ENCODE measurements at places on chromosomes 3 and 15. TPM values are rescaled to one million over a fixed set of nuclear protein-coding genes. Genes with fewer than 3 reads are reported as not detected.
A peak's percentile ranks its signal among the peaks of the same experiment; 100 is the strongest.

DNA sequence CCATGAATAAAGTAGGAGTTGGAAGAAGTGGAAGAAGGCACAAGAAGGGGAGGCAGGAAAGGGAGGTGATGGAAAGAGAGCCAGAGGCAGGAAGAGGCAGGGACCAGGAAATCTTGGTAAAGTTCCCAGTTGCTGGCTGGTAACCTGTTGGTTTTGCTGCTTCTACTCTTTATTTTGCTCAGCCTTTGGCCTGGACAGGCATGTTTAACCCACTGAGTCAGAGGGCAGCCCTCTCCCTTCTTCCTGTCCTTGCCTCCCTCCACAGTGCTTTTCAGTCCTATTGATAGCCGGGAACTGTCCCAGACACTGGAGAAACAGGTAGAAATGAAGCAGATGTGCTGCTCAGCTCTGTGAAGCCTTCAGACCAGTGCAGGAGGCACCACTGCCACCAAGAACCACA, 43.4 kb upstream of the APEH start:
- H3K4me1 ChIP-seq = no peaks in the 10 kb centered on the region
- no peak overlapping the region for H3K4me3 ChIP-seq
- H3K27ac ChIP-seq = no peak overlapping the region
- no peaks in the 10 kb centered on the region for H3K36me3 ChIP-seq
- H3K27me3 ChIP-seq = no peaks in the 10 kb centered on the region

DNA sequence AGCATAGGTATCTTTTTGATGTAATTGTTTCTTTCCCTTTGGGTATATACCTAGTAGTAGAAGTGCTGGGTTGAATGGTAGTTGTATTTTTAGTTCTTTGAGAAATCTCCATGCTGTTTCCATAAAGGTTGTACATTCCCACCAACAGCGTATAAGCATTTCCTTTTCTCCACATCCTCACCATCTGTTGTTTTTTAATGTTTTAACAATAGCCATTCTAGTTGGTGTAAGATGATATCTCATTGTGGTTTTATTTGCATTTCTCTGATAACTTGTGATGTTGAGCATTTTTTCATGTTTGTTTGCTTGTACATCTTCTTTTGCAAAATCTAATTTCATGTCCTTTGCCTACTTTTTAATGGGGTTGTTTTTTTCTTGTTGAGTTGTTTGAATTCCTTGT, 80.0 kb upstream of the TMC3 start:
- DNase-seq = no peak
- no peak overlapping the region for H3K27ac ChIP-seq
- H3K36me3 ChIP-seq = no peaks in the 10 kb centered on the region
- no peaks in the 10 kb centered on the region for H3K4me1 ChIP-seq
- H3K4me3 ChIP-seq = no peak overlapping the region

DNA sequence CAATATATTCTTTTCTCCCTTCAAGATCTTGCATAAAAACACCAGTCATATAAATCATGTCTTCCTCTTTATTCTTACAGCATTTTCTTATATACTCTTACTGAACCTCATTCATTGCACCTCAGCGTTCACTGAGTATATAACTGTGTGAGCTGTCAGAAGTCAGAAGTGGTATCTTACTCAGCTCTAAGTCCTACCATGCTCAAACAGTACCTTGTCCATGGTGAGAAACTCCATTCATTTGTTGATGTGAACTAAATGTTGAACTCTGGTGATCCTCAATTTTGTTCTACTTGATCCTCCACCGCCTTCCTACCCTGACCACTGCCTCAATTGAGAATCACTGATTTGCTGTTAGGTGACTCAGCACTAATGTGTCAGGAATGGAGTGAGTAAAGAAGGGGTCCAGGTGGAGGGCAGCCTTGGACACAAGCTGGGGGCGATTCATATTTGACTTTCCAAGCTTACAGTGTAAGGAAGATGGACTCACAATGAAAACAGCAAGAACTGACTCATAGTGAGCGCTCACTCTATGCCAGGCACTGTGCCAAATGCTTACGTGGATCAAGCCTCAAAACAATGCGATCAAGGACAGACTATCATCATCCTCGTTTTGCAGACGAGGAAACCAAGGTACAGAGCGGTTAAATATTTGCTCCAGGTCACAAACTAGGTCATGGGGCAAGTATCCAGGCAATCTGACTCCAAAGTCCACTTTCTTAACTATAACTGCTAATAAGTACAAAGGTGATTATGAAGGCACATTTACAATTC, 13.5 kb upstream of the ZFYVE19 start:
- no peaks in the 10 kb centered on the region for H3K27me3 ChIP-seq
- peak; percentile 51 for DNase-seq
- no peaks in the 10 kb centered on the region for H3K4me1 ChIP-seq
- no peak overlapping the region for H3K4me3 ChIP-seq

- DNase-seq = no peak
- no peaks in the 10 kb centered on the region for H3K27me3 ChIP-seq
- no peak overlapping the region for H3K27ac ChIP-seq
- H3K36me3 ChIP-seq = no peaks in the 10 kb centered on the region
Observed at GRCh38 chr15:78085928-78086327, 6.4 kb upstream of the SH2D7 start.

- H3K36me3 ChIP-seq = no peaks in the 10 kb centered on the region
- H3K4me3 ChIP-seq = no peak overlapping the region
- no peaks in the 10 kb centered on the region for H3K4me1 ChIP-seq
- no peaks in the 10 kb centered on the region for H3K27me3 ChIP-seq
Observed at GRCh38 chr3:179415377-179415776, 35.9 kb downstream of the GNB4 start.

DNA sequence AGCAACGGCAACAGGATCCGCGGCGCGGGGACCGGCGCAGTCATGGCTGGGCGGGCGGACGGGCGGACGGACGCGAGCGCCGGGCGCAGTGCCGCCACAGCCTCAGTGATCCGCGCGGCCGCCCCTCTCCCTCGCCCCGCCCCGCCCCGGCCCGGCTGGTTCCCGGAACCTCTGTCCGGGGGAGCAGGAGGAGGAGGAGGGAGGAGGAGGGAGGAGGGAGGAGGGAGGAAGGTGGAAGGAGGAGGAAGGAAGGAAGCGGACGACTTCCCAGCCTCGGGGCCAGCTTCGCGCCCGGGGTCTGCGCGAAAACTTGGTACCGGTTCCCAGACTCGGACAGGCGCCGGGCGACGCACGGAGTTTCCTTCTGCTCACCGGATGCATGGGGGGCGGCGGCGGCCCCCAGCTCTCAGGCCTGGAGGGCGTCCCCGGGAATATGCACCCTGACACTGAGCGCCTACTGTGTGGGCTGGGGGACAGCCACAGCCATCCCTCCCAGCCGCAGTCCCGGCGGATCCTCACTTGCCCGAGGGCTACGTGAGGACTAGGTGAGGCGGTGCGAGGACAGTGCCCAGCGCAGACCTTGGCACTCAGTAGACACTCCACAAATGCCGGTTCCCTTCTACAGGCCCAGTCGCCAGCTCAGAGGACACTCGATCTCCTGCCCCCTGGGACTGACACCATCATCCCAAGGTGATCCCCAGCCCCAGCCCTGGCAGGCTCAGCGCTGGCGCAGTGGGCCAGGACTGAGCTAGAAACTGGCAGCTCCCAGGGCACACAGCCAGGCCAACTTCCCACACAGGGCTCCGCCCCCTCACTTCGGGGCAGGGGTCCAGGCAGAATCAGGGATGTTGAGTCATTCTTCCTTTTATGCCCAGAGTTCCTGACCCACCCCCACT, at the start of gene SHISA5:
Gene SHISA5 (minus strand): TSS at position 124 of the 896 bp plus-strand sequence. CDS start 80 bp downstream, at position 44.
- H3K36me3 ChIP-seq = no peaks in the 10 kb centered on the region
- no peaks in the 10 kb centered on the region for H3K27me3 ChIP-seq
- DNase-seq = peak; percentile 67
- peaks cover 18% of the 10 kb centered on the region for H3K4me1 ChIP-seq
- H3K4me3 ChIP-seq = peak within 1 kb of the TSS; percentile 77

- peak overlapping the region; percentile 76 for H3K27ac ChIP-seq
- no peaks in the 10 kb centered on the region for H3K36me3 ChIP-seq
- no peaks in the 10 kb centered on the region for H3K27me3 ChIP-seq
- H3K4me1 ChIP-seq = peaks cover 14% of the 10 kb centered on the region
- DNase-seq = no peak
- H3K4me3 ChIP-seq = no peak overlapping the region
Observed at GRCh38 chr15:90617171-90617570, 87.4 kb downstream of the CRTC3 start.

DNA sequence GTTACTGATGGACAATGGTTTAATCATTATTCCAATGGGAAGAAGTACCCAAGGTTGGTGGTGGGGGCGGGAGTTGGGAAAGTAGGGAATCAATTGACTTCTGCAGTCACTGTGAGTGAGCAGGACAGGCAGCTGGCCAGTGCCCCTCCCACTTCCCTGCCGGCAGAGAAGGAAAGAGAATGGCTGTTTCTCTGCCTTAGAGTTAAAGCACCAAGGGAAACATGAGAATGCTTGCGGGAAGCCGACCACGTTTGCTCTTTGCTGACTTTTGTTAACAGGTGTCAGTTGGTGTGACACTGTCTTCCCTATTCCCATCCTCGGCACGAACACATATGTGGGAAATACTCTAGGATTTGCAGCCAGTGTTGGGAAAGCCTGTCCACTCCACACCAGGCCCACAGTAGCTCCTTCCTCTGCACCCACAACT, 33.5 kb upstream of the MFSD1 start:
- DNase-seq = peak; percentile 63
- H3K4me1 ChIP-seq = peaks cover 14% of the 10 kb centered on the region
- H3K27me3 ChIP-seq = no peaks in the 10 kb centered on the region
- no peaks in the 10 kb centered on the region for H3K36me3 ChIP-seq
- no peak overlapping the region for H3K27ac ChIP-seq

- no peak for DNase-seq
- H3K27ac ChIP-seq = no peak overlapping the region
- H3K36me3 ChIP-seq = no peaks in the 10 kb centered on the region
Observed at GRCh38 chr3:105745046-105745445, 123.8 kb downstream of the CBLB start.

DNA sequence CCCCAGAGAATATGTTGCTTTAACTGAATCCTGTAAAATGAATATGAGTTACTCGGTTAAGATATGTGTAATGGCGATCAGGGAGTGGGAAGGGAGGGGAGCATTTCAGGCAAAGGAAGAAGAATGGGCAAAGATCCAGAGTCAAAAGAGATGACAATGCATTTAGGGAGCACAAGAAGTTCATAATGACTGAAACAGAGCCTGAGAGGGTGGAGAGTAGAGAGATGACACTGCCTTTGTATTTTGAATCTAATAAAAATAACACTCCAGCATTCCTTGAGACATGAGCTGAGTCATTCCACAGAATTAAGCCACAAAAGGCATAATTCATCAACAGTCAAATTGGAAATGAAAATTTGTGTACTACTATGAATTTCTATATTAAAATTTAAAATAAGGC, 105.3 kb upstream of the PEX5L start:
- no peak overlapping the region for H3K4me3 ChIP-seq
- no peak for DNase-seq
- H3K27ac ChIP-seq = no peak overlapping the region
- H3K27me3 ChIP-seq = no peaks in the 10 kb centered on the region
- H3K36me3 ChIP-seq = no peaks in the 10 kb centered on the region

DNA sequence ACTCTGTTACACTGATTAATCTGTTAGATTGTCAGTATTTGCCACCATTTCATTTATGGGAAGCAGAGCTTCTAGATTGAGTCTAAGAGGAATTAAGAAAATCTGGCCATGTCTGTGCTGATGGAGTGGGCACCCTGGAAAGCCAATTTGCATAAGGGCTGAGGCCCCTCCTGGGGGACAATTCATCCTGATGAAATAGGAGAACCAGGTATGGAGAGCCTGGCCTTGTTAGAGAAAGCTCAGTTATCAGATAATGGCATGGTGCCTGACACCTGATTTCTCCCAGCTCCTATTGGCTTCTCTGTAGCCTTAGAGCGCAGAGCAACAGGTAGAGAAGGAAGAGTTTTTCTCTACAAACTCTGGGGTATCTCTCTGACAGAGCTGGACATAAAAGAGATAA, 114.2 kb downstream of the EBLN2 start:
- no peak overlapping the region for H3K27ac ChIP-seq
- H3K4me1 ChIP-seq = no peaks in the 10 kb centered on the region
- no peaks in the 10 kb centered on the region for H3K27me3 ChIP-seq
- no peaks in the 10 kb centered on the region for H3K36me3 ChIP-seq
- no peak overlapping the region for H3K4me3 ChIP-seq

DNA sequence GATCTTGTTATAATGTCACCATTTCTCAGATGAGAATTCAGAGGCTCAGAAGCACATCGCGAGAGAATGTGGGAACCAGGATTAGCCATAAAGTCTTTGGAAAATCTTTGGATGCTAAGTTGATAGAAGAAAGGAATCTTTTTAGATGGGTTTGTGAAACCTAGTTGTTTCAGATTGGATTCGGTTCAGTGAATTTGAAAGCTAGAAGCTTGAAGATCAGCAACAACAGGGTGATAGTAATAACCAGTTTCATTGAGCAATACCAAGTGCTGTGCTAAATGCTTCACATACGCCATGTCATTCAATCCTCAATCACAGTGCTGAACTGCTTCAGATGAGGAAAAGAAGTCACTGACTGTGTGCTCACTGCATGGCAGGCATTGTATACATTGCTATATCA, 47.4 kb upstream of the MITF start:
- H3K27ac ChIP-seq = no peak overlapping the region
- no peak for DNase-seq
- H3K27me3 ChIP-seq = no peaks in the 10 kb centered on the region
- peaks cover under 1% of the 10 kb centered on the region for H3K4me1 ChIP-seq

DNA sequence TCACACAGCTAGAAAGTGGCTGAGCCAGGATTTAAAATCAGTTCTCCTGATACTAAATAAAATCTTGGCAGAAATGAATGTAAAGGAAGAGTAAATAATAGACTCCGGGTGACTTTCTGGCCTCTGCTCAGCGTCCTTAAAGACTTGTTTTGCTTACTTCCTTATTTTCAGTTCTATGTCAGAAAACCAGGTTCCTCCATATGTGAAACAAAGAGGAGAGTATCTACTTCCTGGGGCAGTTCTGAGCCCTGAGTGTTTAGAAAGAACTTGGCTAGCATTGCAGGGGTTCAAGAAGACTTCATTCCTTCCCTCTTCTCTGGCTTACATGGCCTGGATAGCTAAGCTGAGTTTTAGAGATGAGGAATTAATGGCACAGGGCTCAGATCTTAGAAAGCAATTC, 222.8 kb upstream of the TLE3 start:
- DNase-seq = no peak
- H3K27ac ChIP-seq = no peak overlapping the region
- no peaks in the 10 kb centered on the region for H3K36me3 ChIP-seq
- no peaks in the 10 kb centered on the region for H3K27me3 ChIP-seq

DNA sequence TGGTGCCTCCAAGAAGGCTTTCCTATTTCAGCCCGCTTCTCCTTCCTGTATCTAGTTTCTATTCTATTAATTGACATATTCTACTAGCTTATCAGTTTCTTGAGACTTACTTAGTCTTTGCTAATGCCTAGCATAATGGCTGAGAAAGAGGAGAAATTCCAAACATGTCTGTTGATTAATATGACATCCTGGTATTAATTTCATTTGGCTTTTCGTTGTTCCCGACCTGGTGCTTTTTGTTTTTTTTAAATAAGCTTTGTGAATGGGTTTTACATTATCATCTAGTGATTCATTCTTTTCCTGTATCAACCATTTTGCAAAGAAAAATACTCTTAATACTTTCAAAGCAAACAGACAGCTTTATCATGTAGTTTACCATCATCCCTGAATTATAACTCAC, 13.1 kb downstream of the WDR53 start:
- no peak overlapping the region for H3K27ac ChIP-seq
- no peaks in the 10 kb centered on the region for H3K4me1 ChIP-seq
- DNase-seq = no peak
- H3K4me3 ChIP-seq = no peak overlapping the region

CYP19A1 gene
- 29.0 TPM for polyA plus RNA-seq

SLC24A5 gene
- polyA plus RNA-seq = 1.8 TPM

HRH1 gene
- 3.2 TPM for polyA plus RNA-seq

WDR5B gene
- 5.1 TPM for polyA plus RNA-seq

SLC12A1 gene
- 1.2 TPM for polyA plus RNA-seq

ITIH4 gene
- polyA plus RNA-seq = 30.2 TPM

Measured in testis (tissue), 5 donors.